ENCODE measurements at places on chromosomes 5 and 9.

- no peak for DNase-seq
These were observed 247.2 kb downstream of the FAM170A start for GRCh38 chr5:119876522-119876921.

DNA sequence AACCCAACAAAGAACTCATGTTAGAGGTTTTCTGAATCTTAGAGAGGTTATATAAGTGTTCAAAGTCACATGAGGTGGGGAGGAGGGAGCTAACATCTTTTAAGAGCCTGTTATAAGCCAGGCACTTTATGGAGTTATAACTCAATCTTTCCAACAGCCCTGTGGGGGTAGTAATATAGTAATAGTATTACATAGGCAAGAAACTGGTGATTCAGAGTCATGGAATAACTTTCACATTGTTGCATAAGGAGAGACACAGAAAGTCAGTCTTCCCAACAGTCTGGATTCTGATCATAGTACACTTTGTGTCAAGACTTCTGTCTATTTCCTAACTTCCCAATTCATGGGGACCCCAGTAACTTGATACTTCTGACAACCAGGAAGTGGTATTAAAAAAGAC lies 89.2 kb downstream of the ACER2 start:
- no peak for DNase-seq

GRCh38 chr5:5437227-5438172 lies 15.0 kb downstream of the ICE1 start:
- DNase-seq = no peak

DNA sequence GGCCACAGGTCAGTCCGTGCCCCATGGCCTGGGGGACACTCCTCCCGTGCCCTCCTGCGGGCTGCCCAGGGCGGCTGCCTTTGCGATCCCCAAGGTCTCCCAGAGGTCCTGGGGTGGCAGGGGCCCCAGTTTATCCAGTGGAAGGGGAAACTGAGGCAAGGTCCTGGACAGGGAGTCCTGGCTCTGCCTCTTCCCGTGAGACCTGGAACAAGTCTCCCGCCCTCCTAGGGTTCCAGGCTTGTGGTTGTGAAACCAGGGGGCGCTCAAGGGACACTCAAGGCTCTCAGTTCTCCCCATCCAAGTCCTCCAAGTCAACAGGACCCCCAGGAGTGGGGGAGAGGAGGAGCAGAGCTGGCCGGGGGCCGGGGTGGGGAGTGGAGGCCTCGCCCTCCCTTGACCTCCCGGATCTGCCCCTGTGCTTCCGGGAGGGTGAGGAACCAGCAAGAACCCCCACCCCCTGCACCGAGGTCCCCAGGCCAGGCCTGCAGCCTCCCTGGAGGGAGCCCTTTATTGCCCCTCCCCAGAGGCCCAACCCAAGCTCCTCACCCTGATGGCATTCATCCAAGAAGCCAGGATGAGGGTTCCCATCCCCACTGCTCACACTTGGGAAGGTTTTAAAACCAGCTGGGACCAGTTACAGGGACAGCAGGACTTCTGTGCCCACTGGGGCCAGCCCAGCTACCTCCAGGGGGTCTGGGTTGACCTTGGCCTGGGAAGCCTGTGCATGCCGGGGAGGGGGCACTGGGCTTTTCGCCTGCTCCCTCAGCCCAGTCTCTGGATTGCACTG lies 24.7 kb upstream of the TMEM250 start:
- DNase-seq = no peak

DNA sequence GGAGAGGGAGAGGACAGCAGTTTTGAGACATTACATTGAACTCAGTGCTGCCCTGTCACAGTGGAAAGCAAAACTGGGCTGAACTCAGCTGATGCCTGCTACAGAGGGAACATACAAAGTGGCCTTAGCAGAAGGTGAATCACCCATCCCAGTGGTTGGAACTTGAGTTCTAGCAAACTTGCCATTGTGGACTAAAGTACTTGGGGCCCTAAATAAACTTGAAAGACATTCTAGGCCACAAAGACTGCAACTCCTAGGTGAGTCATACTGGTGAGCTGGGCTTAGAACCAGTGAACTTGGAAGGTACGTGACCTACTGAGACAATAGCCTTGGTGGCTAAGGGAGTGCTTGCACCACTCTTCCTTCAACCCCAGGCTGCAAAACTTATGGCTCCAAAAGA lies 155.7 kb upstream of the RIOK2 start:
- DNase-seq = no peak

- DNase-seq = no peak
These were observed 143.4 kb downstream of the NPR3 start for GRCh38 chr5:32854473-32854872.

- DNase-seq = no peak
These were observed 15.4 kb downstream of the TBC1D9B start for GRCh38 chr5:179892255-179892654.

DNA sequence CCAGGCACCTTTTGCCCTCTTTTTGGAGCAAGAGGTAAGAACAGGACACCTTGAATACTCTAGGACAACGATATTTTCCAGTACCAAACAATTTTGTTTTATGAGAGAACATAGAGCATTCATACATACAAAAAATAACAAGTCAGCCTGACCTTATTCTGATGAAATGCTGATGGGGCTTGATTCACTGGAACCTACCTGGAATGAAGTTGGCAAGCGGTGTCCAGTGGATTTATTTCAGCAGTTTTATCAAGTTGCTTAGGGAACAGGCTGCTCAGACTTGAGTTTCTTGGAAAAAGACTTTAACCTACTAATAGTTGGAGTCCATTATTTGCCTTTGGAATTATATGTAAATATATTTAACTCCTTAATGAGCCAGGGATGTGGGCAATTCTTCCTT lies 322.0 kb downstream of the ARRDC3 start:
- DNase-seq = no peak

GRCh38 chr5:126799780-126800179 lies 22.8 kb downstream of the LMNB1 start:
- DNase-seq = no peak

DNA sequence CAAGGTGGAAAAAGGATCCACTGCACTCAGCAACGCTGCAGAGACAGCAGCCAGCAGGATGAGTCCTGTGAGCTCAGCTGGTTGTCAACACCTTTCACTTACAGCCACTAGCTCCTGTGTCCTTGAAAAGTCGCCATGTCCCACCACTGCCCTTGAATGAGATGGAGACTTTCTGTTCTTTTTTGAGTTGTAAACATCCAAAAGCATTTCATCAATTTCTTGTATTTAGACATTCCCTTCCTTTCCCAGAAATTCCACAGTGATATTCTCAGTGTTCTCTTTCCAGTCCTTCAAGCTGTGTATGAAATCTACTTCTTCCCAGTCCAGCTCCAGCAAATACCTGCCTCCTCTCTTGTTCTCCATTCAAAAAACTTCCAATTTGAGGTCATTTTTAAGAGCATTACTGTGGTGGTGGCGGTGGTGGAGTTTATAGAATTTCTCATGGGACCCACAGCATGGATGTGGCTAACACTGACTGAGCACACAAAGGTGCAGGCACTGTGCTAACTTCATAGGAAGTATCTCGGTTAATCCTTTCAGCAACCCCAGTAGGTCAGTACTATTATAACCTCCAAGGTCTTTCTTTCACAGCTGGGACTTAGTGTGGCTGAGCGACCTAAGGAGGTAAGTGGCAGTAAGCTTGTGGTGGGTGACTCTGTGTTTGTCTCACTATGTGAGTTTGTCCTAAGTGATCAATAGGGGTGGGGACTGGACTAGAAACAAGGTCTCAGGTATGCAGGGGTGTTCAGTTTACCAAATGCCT lies 15.0 kb upstream of the GPX3 start:
- DNase-seq = peak; percentile 68

- no peak for DNase-seq
These were observed 615.7 kb upstream of the ARRDC3 start for GRCh38 chr5:91998774-91999173.

DNA sequence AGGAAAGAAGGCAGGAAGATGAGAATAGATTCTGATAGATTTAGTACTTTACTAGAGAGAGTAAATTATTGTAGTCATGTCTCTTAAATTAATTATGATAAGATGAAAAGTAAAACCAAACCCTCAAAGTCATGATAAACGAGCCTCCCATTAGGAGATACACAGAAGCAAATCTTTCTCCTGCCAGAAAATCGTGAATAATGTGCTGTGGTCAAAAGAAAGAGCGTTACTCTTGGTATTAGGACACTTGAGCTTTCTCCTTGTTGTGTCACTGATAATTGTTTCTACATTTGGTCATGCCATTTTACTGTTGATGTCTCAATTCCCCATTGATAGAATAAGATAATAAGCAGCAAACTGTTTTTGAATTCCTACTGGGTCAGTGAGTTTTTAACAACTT lies 562.8 kb upstream of the TLE4 start:
- no peak for DNase-seq

DNA sequence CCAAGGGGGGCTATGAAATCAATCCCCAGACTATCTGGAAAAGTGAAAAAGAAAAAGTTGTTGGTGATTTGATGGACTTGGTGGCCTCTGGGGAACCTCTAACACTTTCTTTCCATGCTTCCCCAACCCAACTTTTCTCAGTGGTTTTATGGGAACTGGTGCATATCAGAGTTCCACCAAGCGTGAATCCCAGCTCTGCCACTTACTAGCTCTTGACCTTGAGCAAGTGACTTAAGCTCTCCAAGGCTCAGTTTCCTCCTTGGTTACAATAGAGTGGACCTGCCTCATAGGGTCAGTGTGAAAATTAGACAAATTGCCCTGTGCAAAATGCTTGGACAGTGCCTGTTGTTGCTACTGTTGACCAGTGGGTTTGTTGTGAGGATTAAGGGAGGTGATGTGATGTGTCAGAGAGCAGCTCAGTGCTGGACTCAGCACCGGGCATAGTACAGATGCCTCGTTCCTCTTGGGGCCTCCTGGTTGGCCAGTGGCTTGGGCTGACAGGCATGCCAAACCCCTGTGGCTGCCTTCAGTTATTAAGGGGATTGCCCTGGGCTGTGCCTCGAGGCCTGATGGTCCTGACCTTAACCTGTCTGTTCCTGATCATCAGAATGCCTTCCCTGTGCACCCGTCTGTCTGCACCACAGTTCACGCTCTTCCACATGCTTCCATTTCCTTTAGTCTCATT lies 49.3 kb downstream of the COL15A1 start:
- no peak for DNase-seq

Measured in forelimb muscle (tissue), 1 donor.